ENCODE measurements at places on chromosomes 11 and 22.

DNA sequence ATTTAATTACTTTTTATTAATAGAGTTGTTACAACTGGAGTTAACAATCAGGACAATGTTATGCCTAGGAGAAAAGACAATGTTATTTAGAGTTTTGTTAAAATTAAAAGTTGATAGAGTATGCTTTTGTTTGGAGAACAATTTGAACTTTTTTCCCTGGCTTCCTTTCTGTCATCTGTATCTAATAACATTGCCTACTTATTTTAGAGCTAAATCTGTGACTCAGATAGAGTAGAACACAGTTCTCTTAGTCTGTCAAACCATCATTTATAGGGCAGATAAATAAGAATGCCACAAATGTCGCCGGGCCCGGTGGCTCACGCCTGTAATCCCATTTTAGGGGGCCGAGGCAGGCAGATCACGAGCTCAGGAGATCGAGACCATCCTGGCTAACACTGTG lies 28.9 kb upstream of the YAP1 start:
- DNase-seq: no peak

- no peak for DNase-seq
Observed at GRCh38 chr11:69170704-69171103, 15.0 kb downstream of the SMIM38 start.

- DNase-seq: no peak
Observed at GRCh38 chr22:46443850-46444389, 93.5 kb downstream of the CELSR1 start.

DNA sequence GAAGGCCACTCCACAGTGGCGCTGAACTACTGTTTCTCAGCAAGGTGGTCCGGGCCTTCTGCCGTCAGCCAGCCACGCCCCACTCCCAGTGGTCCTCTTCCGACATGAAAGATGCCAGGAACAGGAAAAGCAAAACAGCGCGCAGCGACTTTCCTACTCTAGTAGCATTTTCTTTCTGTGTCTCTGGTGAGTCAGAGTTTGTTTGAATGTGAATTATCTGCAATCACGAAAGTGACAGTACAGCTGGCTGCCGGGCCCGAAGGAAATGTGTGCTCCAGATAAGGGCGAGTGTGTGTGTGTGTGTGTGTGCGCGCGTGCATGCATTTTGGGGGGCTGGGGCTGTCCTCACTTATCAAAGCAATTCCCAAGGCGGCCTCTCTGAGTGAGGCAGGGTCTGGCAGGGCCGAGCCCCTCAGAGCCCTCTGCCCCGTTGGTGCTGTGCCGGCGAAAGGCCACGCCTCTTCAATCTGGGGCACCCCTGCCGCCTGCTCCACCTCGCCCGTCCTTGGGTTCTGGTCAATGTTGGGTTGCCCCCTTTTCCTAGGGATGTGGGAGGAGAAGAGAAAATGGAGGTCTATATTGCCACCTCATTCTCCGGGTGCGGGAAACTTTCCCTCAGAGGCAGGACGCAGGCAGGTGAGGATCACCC lies 288.5 kb downstream of the KIRREL3 start:
- DNase-seq: no peak

GRCh38 chr11:65412271-65413076 lies 10.1 kb upstream of the NEAT1 start:
- DNase-seq: no peak

DNA sequence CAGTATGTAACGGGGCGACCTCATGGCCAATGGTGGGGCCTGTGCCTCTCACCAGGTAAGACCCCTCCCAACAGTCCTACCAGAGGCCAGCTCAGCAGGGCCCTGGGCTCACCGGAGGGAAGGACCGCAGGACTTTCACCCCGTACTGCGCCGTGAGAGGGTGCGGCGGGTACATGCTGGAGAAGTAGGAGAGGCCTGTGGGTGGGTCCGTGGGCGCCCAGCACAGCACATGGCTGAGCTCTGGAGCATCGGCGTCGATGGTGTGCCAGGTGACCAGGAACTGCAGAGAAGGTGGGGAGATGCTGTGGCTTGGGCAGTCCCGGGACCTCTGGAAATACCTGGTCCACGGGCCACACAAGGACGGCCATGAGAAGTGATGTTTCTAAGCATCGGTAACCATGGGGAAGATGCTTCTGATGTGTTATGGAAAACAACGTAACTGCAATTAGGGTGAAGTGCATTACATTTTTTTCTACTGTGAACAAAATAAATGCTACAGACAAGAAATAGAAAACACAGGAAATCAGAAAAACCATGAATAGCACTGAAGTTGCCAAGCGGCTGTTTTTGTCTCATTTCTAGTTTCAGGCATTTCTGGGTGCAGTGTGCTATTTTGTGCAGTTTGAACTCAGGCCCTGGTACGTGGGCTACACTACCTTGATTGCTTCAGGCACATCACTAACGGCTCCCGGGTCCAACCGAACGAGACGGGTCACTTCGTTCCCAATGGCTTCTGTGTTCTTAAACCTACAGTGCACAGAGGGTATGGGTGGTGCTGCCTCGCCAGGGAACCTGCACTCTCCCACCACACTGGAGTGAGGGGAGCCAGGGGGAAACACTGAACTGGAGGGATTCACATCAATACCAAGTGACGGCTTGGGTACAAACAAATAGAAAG lies 46.5 kb upstream of the SERPIND1 start:
- no peak for DNase-seq

DNA sequence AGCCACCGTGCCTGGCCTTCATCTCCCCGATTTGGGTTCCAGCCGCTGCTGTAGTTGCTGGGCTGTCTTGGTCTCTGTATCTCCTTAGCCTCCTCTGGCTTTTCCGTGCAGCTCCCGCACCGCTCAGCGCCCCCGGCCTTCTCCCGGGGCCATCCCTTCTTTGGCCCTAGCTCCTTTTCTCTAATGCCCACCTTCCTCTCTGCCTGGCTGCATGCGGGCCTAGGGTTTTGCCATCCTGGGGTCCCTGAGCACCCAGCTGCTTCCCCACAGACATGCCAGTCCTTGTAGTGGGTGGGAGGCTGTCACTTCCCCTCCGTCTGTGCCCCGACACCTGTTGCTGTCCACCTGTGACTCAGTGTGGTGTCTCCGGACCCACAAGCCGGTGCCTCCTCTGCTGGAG lies 36.4 kb downstream of the KCNJ4 start:
- no peak for DNase-seq

- no peak for DNase-seq
Observed at GRCh38 chr11:37087650-37088572, 489.9 kb upstream of the RAG2 start.

- no peak for DNase-seq
Observed at GRCh38 chr11:106503901-106504300, 426.4 kb downstream of the AASDHPPT start.

DNA sequence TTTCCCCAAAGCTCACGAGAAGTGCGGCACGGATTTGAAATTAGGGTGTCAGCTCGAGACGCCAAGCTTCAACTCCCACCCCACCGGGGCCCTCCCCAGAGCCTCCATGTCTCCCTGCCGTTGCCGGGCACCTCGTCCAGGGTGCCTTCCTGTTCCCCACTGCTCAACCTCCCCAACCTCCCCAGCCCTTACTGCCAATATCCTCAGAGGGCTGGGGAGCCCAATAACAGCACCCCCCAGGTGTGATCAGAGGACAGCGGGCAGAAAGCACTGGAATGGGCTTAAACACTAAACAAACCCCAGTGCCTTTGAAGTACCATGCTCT lies 1336.4 kb downstream of the TBC1D22A start:
- no peak for DNase-seq

- no peak for DNase-seq
Observed at GRCh38 chr11:39036021-39036420, 2423.4 kb downstream of the LRRC4C start.

- no peak for DNase-seq
Observed at GRCh38 chr11:103368145-103368544, 258.9 kb downstream of the DYNC2H1 start.

DNA sequence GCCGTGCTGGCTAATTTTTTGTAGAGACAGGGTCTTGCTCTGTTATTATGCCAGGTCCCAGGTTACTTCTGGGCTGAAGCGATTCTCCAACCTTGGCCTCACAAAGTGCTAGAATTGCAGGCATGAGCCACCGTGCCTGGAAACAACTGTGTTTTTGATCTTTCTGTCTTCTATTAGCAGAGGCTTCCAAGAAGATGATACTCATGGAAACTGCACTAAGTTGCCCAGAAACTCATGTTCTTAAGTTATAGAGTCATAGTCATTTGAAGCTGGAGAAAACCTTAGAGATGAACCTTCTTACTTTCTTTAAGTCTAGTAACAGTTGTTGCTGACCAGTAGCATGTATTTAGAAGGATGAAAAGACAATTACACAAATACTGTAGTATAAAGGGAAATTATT lies 37.1 kb upstream of the HSPA8 start:
- no peak for DNase-seq

DNA sequence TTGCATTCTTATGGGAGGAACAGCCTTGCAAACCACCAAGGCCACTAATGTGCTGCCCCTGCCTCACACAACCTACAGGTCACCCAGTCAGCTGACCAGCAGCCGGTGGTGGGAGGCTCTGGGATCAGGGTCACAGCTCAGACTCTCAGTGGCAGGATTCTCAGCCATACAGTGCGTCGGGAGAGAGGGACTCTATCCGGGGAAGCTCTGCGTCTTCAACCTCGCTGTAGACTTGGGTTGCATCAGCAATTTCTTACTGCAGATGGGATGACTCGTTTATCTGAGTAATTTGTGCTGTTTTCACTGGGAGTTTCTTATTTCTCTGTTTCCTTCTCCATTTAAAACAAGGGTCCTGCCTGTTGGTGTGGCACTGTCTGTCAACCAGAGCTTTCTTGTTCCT lies 257.7 kb downstream of the TBC1D22A start:
- DNase-seq: no peak

GRCh38 chr22:20464096-20464614 lies 26.5 kb upstream of the SCARF2 start:
- peak; percentile 21 for DNase-seq

All from CD8-positive, alpha-beta T cell (primary cell).